ENCODE measurements at places on chromosomes 13 and 19.

DNA sequence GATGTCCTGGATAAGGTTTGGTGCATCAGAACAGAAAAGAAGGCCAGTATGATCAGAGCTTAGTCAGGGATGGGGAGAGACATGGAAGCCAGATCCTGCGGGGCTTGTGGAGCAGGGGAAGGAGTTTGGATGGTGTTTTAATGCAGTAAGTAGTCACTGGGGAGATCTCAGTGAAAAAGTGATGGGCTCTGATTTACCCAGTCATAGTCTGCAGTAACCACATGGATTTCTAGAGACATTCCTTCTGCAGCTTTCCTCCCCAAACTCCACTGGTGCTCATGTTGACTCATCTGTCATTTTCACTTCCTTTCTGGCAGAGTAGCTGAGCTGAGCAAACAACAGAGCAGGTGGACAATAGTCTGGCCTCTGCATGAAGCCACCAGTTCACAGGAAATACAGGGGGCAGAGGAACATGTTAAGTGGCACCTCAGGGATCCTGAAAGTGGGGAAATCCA, 144.1 kb downstream of the DPF1 start:
- no peak for DNase-seq

DNA sequence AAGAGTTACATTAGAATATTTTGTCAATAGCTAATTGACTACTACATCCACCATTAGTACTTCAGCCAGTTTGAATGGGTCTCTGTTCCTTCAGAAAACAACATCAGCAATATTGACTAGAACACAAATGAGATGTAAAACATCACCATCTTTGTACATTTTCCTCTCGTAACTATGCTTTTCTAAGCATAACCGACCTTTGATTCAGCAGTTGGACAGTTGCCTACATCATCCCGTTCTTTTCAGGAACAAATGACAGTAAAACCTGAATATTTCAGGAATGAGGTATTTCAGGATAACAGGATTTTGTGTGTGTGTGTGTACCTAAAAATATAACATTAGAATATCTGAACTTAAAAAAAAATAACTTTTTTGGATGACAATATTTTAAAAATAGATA, 60.9 kb downstream of the STARD13 start:
- no peak for DNase-seq

DNA sequence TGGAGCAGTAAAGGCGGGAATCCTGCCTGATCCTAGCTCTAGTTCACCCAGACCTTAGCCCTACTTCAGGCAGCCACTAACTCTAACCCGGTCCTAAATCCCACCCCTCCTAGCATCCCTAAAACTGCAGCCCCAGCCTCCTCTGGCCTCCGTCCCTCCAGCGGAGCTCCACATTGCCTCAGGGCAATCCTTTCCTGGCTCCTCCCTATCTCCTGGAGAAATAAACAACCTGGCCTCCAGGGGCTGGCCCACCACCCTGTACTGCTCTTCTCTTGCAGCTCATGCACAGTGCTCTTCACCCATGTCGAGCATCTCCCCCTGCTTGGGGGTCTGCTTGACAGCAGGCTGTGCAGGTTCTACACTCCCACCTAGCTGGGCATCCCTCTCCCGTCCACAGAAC, 6.7 kb downstream of the POU2F2 start:
- no peak for DNase-seq

GRCh38 chr19:49447485-49448431, 3.9 kb downstream of the PIH1D1 start:
- DNase-seq: no peak

DNA sequence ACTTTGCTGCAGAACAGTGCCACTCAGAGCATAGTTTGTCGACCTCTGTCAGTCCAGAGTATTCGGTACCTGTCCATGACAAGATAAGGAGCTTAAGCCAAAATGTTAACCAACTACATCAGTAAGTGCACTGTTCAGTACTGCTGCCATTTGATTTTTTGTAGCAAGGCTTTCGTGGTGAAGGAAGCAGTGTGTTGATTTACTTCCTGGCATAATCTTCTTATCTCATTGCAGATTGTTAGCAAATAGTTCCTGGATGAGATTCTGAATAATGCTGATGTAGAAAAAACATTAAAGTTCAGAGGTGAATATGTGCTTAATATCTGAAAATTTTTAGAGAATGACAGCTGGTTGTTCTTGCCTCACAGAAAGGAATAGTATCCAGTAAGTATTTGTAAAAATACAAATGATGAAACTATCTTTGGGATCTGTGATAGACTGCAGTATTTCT, 85.7 kb downstream of the LRRC63 start:
- DNase-seq: no peak

GRCh38 chr19:42568006-42568405, 26.7 kb downstream of the CEACAM8 start:
- DNase-seq: no peak

DNA sequence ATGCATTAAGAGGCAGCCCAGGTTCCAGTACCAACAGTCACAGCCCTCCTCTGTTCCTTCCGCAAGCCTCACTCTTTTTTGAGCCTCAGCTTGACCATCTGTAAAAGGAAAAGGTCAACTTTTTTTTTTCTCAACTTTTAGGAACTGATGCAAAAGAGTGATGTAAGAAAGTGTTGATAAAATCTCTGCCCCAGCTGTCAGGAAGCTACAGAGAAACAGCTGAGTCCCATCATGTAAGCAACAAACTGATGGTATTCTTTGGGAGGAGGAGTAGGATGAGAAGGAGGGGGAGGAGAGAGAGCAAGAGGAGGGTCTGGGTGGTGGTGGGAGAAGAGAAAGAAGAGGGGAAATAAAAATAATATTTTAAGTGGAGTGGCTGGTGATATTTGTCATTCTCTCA, 233.9 kb upstream of the TSHZ3 start:
- no peak for DNase-seq

- DNase-seq: no peak
These were observed 8.8 kb downstream of the CYP4F8 start for GRCh38 chr19:15623711-15624318.

- no peak for DNase-seq
These were observed 12.2 kb downstream of the TPM4 start for GRCh38 chr19:16088351-16089009.

GRCh38 chr13:105838231-105838630, 697.2 kb downstream of the EFNB2 start:
- no peak for DNase-seq

DNA sequence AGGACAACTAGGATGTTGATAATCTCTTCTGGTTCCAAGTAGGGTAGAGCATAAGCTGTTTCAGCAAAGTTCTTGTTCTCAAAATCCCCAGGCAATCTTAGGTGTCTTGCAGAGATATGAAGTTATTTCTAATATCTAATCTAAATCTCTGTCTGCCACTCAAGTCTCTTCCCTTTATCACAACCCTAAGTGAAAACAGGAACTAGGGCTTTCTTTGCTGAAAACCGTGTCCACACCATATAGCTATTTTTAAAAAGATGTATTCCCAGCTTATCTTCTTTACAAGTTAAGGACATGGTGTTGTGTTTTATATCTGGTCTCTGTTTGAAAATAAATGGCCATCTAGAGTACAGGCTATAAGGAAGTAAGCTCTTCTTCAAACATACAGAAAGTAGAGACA, 11.3 kb upstream of the RNASEH2B start:
- DNase-seq: no peak

DNA sequence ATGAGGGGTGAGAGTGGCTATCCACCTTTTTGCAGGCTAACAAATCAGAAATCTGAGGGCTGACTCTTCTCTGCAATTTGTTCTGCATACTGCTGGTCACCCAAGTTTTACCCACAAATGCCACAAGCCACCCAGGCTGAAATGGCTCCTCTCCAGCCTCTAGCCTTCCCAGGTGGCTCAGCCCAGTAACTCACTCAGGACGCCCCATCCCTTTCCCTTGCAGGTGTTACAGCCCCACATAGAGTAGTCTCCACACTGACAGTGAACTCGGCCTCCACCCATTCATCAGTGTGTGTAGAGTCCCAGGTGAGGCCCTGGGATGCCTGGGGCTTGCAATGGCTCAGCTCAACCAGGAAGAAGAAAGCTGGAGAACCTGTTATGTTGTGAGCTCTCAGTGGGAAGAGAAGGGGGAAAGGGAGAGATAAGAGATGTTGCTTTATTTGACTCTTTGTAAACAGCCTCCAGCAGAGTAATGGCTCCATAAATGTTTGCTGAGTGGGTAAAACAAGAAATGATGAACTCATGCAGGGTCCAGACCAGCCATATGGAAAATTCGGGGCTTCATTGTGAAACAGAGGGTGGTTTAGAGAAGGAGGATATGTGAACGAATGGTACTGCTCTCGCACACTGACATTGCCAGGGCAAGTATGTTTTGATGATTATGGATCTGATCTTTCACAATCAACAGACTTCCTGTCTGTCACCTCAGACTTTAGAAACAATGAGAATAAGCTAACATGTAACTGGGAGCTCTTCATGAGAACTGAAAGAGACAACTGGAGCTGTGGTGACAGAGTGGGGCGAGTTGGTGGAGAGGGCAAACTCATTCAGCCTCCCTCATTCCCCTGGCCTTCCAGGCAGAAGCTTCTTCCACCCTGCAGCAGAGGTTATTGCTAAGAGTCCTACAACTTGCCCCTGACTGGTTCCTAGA, 74.2 kb upstream of the RFC3 start:
- DNase-seq: no peak

- no peak for DNase-seq
These were observed 149.8 kb downstream of the EFNB2 start for GRCh38 chr13:106385654-106386053.

GRCh38 chr13:101204270-101205020, 211.9 kb downstream of the NALCN start:
- no peak for DNase-seq

- DNase-seq: no peak
These were observed 83.7 kb downstream of the STK24 start for GRCh38 chr13:98493042-98493712.

DNA sequence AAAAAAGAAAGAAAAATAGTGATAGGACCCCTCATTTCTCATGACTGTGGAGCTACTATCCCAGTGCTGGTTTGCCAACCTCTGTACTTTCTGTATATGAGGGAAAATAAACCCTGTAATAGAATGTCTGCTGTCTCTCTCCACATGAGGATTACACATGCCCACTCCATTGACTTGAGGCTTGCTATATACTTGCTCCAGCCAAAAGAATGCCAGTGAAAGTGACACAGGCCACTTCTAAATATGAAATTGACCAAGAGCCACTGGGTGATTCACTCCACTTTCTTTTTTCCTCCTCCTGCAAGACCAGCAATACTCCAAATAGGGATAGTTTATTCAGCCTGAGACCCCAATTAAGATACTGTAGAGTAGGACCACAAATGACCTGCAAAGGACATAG, 6.2 kb downstream of the THAP8 start:
- DNase-seq: no peak

GRCh38 chr13:39379118-39379517, 223.9 kb downstream of the LHFPL6 start:
- DNase-seq: no peak

DNA sequence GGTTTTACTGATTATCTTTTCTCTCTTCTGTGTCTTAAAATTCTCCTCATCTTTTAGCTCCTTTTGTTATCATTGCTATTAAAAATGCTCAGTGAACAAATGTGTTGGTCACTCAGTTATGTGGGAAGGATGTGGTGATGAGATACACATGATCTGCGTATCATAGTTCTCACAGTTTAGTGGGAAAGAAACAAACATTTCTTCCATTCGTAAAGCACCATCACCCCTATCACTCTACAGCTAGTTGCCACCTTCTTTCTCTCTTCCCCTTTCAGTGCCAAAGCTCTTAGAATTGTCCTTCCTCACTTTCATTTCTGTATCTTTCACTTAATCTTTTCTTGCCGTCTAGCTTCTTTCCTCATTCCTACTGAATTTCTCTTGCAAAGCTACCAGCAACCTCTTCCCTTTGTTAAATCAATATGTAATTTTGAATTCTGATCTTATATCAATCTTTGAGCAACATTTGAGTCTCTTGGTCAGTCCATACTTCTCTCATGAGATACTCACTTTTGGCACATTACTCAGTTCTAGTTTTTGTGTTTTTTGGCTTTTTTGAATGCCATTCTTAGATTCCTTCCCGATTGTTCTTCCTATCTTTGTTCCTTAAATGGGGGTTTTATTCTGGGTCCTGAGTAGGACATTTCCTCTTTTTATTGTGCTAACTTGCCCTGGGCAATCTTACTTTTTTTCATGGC, 122.3 kb downstream of the PCCA start:
- DNase-seq: no peak

DNA sequence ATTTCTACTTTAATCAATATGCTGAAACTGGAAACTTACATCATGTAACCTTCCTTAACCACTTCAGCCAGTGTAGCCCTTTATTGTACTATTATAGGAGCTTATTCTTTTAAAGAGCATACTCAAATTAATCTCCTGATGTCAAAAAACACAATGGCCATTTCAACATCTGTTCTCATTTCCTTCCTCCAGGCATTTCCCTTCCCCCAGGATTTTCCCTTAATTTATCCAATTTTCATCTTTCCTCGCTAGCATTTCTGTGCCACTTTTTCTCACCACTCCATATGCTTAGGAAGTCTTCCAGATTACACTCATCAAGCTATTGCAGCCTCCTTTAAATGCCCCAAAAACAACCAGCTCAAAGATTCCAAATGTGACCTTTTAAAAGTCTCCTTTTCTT, 265.0 kb downstream of the PCDH9 start:
- no peak for DNase-seq

- no peak for DNase-seq
These were observed 749 bp upstream of the CPT1C start for GRCh38 chr19:49690079-49690655.

DNA sequence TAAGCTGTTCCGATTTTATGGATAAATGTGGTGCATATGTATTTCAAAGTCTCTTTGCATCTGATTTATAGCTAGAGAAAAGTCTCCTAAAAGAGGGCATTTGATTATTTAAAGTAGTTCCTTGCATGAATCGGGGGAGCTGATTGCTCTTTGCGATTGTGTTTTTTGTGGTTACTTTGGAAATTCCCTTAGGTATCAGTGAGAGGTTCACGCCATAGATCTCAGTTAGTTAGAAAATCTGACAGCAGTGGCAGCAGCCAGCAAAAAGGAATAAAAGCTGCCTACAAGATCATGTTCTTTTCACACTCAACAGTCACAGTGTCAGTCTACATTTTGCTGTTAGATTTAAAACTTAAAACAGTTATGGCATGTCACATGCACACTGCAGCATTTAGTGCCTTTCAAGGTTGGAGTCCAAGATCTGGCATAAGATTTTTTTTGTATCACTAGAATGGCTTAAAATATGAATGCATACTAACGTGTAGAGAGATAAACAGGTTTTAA, 436.5 kb upstream of the PCDH20 start:
- DNase-seq: no peak

DNA sequence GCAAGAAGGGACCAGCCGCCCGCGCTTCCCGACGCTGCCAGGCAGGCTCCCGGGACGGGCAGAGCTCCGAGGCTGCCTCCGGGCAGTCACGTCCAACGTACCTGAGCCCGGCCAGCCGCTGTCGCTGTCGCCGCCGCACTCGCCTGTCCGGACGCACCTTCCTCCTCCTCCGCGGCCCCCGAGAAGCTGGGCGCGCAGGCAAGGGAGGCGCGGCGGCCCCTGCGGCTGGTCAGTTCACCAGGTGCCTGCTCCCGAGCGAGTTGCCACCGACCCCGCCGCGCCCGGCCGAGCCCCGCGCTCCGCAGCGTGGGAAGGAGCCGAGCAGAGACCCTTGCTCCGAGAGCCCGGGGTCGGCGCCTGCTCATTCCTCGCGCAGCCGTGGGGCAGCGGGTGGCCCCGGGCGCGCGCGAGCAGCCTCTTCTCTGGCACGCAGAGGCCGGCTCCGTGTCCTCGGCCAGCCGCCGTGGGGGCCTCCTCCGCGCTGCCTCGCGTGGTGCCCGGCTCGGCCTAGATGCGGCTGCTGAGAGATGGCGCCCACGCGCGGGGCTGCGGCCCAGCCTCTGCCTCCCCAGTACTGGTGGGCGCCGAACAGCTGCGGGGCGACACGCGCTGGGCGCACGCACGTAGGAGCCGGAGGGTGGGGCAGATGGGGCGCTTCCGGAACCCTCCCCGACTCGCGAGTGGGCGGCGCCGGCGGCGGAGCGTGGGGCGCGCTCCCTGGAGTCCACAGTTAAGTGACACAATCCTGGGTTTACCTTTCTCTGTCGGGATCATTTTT, 419.4 kb downstream of the UQCRFS1 start:
- DNase-seq: no peak
